NCI-H187 treated with DMSO at 0.1 percent for 48 hours (cell line): ENCODE measurements at places on chromosomes 4 and X.

DNA sequence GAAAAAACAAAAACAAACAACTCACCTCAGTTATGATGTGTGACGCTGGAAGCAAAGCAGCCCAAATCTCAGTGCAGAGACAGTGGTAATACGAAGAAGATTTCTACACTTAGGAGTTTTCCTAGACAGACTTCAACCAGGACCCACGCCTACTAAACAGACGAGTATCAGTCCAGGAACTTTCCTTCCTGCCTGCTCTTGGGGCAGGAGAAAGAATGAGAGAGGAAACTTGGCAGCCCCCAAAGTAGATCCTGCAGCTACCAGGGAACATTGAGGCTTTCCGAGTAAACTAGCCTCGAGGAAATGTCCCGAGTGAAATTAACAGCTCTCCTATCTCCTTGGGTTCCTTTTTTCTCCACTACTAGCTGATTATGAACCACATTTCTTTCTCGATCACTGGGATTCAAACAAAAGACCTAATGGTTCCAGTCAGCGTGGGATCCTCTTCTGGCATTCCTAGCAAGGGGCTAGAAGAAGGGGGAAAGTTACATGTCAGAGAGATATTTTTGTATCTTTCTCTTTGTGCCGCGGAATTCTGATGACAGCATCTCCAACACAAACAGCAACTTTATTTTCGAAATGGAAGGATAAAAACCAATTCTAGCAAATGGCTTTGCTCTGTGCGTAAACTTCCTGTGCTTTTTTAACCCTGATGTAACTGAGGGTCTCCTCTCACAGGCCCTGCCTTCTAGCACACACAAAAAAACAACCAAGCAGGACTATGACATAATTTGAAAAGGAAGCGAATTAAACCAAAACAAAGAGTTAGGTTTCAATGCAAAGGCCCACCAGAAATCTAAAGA is 53.2 kb downstream of the PPM1K start:
- DNase-seq: no peak

- no peak for DNase-seq
These were observed 10.9 kb downstream of the KLHL4 start for GRCh38 chrX:87528487-87528886.

GRCh38 chr4:70518716-70519115 is 347 bp downstream of the AMTN start:
- DNase-seq: no peak

DNA sequence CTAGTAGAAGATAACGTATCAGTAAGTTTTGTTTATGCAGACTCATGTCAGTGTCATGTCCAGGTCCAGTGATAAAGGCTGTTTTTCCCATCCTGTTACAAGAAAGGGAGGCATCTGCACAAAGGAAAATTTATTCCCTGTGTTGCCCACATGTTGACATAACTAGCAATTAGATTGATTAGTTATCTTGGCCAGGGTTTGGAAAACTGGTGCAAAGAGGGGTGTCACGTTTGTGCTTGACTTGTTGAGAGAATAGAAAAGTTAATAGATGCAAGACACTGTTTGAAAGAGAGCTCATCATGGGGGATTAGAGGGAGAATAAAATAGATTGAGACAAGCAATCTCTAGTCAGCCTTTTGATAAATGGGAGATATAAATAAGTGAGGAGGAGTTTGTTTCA is 1357.0 kb upstream of the AGA start:
- no peak for DNase-seq

GRCh38 chr4:183905081-183905592 is at the start of gene STOX2:
STOX2 (plus strand) TSS chr4:183905307; CDS start chr4:183906791, 1,484 bp downstream.
- no peak for DNase-seq

DNA sequence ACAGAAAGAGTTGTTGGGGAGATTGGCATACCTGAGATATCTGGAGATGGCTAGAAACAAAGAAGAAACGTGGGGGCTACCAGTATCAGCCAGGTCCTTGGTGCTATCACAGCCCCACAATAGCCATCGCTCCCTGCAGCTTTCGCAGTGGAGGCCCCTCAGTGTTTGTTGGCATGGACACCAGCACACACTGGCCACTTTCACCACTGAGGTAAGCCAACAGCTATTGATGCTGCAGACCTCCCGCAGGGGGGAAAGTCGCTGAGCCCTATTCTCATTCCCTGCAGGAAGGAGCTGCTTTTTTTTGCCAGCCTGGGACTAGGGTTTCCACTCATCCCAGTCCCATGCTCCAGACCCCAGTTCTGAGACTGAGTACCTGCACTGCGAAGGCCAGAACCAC is 879.2 kb upstream of the IGFBP7 start:
- no peak for DNase-seq

DNA sequence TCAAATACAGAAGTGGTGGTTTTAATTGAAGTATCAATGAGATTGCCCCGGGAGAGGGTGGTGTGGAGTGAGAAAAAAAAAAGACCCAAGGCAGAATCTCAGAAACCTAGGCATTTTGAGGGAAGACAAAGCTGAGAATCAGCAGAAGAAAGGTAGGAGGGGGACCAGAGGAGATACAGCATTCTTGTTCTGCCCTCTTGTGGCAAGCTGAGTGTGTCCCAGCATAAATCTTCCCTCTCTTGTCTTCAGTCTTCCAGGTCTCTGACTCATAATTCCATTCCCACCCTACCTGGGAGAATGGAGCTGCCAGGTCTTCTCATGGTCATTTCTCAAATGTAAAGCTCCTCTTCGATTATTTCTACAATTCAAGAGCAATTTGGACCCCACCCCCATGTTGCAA is 32.7 kb upstream of the MAGED1 start:
- DNase-seq: no peak

DNA sequence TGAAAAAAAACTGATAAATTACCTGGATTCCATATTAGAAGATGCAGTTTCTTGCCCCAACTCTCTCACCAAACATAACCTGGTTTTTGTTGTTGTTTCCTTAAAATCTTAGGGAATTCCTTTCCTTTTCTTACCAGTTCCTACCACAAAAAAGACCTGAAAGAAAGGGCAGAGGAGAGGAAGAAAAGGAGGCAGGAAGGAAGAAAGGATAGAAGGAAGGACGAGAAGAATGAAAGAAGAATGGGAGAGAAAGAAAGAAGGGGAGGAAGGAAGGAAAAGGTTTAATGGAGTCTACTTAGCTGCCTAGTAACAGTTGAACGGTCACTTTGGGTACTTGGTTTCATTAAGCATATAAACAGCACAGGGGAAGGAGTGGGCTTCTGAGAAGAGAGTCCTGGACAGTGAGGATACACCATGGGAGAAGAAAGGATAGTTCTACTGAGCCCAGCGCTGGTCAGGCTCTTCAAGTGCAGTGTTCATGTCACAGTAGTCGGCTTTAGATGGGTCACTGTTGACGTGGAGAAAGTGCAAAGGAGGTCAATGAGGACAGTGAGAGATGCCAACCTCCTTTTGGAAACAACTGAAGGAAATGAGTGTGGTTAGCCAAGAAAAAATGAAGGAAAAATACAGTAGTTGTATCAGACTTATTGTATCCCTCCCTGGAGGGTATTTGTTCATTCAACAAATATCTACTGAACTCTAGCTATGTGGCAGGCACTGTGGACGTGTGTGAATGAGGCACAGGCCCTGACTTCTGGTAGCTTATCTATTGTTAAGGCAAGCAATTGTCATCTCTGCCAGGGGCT is 1.1 kb upstream of the CHIC2 start:
- no peak for DNase-seq

DNA sequence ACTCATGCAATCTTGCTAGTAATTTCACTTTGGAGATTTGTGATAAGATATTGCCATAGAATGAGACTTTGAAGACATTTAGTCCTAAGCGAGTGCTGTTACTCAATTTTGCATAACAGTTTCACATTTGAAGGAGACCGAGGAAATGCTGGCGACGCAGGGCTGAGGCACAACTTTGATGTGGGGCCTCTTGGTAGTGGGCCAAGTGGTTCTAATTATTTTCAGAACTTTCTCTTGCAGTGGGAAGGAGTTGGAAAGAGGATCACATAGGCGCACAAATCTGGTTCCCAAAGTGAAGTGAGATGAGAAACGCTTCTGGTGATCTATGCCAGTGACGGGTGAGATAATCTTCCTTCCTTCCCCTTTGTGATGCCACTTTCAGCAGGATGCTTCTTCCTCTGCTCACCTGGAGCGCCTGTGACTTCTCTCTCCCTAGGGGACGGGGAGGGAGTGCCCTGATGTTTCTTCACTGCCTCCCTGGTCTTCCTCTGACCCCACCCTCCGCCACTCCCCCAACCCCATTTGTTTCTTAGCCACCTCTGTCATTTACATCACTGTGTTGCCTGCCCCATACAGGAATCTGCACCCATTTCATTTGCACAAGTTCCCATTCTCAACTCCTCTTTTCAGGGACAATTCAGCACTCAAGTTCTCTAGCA is 138.9 kb upstream of the MID1 start:
- DNase-seq: no peak

DNA sequence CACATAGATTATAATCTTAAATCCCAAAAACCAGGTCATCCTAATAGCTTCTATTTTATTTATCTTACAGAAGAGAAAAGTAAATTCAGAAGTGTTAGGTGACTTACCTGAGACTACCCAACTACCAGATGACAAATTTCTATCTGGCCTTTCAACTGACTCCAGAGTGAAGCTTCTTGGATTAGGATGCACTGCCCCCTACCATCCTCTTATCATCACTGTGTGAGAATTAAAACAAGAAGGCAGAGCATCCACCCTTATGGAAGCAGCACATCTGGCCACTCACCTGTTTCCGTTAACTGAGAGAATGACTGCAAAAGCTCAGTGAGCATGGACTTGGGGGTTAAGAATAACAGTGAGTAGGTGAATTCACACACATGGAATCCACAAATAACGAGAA is 502.6 kb upstream of the TECRL start:
- DNase-seq: no peak

DNA sequence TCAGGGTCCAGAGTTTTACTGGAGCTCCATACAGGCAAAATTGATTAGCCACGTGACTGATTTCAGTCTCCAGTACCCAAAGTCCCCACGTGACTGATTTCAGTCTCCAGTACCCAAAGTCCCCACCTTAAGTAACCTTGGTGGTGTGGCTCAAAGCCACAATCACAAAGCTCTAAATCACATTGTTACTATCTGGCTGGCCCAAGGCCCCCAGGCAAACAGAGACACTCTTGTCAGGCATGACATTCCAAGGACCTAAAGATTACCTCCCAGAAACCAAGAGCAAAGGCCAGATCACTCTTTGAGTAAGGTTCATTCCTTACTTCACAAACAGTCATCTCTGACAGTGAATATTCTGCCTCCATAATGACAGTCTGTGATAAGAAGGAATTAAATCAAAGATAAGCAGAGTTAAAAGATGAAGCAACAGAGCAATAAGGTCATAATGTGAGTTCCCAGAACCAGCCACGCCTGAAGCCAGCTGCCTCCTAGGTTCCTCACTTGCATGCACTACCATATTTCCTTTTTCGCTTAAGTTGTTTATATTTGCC is 78.5 kb downstream of the ANXA3 start:
- DNase-seq: no peak

- DNase-seq: no peak
These were observed 48.0 kb upstream of the TRIM2 start for GRCh38 chr4:153156263-153156662.

- DNase-seq: no peak
These were observed 2.2 kb upstream of the SEPTIN11 start for GRCh38 chr4:76947369-76947768.

DNA sequence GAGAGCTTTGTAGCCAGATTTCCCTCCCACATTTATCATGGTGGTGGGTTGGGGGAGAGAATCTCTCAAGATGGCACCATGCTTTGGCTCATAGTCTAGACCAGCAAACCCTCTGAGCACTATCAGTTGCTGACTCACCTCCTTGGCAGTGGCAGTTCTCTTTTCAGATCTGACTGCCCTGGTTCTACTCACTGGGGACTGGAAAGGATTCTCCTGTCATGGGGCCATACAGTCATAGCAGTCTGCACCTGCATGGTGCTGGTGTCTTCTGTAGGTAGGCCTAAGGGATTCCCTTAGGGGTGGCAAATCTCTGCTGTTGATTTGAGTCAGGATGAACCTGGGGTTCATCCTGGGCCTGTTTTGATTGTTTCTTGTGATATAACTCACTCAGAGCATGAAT is 2.6 kb downstream of the TEX13B start:
- DNase-seq: no peak

- DNase-seq: no peak
These were observed 69.0 kb downstream of the SLC16A2 start for GRCh38 chrX:74490247-74490646.

GRCh38 chrX:141467442-141467841 is 117.1 kb downstream of the SPANXA1 start:
- DNase-seq: no peak

DNA sequence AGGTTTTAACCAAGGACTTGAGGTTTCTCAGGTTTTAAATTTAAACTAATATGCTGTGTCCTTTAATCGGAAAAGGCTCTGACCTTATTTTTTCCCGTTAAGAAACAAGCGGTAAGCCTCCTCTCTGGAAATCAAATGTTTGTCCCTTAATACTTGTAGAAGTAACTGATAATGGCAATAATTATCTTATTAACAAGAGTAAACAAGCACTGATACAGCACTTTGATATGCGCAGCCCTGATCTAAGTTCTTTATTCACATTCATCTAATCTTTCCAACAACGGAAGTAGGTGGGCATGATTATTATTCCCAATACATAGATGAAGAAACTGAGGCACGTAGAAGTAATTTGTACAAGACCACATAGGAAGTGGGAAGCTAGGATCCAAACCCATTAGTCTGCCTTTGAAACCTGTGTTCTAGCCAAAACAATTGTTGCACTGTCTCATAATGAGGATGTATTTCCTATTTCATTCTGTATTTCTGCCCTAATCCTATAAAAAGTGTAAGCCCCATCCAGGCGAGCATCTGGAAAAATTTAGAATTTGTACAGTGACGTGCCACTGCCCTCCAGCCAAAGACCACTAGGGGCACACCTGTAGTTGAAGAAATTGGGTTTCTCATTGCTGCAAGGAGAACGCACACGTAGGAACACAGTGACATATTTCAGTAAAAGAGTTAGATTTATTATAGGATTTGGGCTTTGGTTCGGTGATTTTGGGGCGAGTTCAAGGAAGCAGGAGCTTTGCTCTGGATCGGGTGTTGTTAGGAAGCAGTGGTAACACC is 606 bp downstream of the CXorf58 start:
- DNase-seq: no peak

DNA sequence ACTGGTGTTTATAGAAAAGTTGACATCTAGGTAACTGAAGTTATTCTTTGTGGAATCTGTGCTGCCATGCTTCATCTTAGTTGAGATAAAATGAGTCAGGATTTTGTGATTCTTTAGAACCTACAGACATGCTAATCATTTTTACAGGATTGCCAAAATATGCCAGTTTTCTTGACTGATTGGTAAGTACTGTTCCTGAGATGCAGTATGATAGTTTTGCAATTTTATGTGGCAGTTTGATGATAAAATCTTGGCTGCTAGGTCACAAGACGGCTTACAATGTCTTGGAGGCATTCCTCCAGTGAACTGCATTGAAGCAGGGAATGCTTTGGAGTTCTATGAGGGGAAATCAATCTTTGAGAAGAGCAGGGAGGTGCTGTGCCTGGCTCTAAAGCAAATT is 104.4 kb upstream of the ESX1 start:
- no peak for DNase-seq

DNA sequence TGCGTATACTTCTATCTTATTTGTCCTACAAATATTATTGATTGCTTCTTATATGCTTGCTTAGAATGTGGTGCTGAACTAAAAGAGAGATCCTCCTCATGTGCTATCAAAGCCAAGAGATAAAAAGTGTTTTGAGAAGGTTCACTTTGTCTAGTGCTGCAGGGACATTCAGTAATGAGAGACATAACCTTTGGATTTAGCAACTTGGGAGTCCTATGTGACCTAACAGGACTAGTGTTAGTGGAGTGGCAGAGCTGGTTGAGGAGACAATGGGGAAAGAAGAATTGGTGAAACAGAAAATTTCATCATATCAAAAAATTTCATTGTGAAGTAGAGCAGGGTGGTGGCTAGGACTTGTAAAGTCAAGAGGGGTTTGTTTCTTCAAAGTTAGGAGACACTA is 117.0 kb downstream of the RAPGEF2 start:
- no peak for DNase-seq
